ENCODE measurements at places on chromosomes 13 and 19.

- no peak for DNase-seq
Observed at GRCh38 chr13:66234159-66234558, 996.0 kb downstream of the PCDH9 start.

DNA sequence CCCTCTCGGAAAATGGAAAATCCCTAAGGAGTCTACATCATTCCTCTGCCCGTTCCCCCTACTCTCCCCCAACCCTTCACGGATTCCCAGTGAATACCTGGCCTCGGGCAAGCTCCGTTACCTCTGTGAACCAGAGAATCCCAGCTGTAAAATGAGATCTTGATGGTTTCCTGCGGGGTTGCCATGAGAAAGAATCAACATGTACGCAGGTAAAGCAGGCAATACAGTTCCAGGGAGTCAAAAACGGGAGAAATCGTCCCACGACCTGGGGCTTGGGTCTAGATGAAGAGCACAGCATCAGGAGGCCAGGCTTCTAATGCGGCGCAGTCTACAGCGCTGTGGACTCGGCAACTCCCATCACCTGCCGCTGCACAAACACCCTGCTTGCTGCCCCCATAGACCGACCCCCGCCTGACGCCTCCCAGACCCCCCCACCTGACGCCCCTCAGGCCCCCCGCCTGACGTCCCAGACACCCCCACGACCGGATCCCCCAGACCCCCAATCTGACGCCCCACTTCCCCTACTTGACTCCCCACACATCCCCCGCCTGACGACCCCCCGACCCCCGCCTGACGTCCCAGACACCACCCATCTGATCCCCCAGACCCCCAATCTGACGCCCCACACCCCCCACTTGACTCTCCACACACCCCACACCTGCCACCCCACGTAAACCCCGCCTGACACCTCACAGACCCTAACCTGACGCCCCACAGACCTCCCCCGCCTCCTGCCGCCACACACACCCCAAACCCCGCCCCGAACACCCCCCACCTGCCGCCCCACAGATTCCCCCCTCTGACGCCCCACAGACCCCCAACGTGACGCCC is 680 bp downstream of the LIG4 start:
- no peak for DNase-seq

- no peak for DNase-seq
Observed at GRCh38 chr13:36207672-36208071, 6.7 kb downstream of the SOHLH2 start.

DNA sequence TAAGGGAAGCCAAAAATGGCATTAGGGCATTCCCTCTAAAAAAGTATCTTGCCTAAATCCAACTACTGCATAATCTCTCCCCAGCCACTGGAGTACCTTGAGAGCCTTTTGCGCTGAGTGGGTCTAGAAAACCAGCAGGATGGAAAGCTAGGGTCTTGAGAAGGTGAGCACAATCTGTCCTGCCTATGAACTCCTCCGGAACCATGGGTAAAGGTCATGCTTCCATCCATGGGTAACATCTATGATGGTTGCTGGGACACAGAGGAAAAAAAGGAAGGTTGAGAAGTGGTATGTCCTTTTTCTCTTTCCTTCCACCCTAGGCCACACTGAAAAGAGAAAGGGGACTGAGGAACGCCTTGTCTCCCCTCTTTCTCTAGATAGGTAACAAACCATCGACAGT is 52.4 kb downstream of the ZNF676 start:
- DNase-seq = no peak

DNA sequence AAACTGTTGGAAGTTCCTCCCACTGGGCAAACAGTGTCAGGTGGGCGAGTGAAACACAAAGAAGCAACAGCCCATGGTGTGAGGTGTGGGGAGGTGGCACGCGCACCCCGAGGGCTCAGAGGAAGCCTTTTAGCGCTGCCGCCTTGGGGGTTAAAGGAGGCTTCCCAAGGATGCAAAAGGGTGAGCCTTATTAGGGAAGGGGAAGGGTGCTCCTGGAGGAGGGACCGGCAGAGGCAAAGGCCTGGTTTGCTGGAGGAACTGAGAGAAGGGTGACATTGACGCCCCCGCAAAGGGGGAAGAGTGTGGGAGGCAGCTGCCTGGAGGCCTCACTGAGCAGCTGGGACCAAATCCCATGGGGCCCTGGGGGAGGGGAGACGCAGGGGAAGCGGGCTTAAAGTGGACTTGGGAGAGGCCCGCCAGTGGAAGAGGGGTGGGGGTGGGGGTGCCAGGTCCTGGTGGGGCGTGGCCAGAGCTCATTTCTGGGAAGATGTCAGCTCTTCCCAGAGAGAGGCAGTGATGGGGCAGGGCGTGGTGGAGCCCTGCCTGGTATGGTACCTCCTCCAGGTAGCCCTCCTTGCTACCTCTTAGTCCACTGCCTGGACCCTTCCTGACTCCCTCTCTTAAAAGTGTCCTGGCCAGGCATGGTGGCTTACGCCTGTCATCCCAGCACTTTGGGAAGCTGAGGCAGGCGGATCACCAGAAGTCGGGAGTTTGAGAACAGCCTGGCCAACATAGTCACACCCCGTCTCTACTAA is 12.0 kb upstream of the FCHO1 start:
- DNase-seq = no peak

DNA sequence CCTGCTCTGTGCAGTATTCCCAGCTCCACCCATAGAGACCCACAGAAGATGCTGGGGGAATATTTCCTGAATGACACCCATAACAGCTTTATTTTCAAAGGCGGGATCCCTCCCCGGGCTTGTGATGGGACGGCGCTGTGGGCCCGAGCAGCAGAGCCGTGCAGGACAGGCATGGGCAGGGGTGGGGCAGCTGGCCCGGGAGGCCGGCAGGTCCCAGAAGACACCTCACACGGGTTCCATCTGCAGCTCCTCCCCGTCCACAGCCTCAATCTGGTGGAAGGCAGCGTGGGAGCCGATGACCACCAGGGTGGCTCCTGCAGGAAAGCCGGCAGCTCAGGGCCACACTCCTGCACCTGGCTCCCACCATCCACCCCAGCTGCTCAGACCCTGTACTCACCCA is 2.5 kb downstream of the RABAC1 start:
- no peak for DNase-seq

- DNase-seq = no peak
Observed at GRCh38 chr19:16168465-16169081, 4.8 kb downstream of the CIB3 start.

- no peak for DNase-seq
Observed at GRCh38 chr13:112525356-112525945, 62.5 kb downstream of the TUBGCP3 start.

DNA sequence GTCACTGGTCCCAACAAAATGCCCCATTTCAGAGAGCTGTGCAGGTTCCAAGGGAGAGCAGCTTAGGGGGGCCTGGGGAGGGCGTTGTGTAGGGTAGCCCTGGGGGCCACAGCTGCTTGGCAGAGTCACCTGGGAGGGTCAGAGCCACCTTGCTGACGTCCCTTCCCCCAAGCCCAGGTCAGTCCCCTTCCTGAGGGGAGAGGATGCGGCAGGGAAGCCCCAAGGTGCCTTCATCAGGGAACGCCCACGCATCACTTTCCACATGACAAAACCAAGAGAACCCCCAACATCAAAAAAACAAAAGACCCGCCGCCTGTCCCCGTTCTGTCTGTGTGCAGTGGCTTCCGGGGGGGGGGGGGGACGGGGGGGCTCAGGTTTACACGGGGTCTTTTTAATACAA is 5.3 kb upstream of the UQCR11 start:
- no peak for DNase-seq

DNA sequence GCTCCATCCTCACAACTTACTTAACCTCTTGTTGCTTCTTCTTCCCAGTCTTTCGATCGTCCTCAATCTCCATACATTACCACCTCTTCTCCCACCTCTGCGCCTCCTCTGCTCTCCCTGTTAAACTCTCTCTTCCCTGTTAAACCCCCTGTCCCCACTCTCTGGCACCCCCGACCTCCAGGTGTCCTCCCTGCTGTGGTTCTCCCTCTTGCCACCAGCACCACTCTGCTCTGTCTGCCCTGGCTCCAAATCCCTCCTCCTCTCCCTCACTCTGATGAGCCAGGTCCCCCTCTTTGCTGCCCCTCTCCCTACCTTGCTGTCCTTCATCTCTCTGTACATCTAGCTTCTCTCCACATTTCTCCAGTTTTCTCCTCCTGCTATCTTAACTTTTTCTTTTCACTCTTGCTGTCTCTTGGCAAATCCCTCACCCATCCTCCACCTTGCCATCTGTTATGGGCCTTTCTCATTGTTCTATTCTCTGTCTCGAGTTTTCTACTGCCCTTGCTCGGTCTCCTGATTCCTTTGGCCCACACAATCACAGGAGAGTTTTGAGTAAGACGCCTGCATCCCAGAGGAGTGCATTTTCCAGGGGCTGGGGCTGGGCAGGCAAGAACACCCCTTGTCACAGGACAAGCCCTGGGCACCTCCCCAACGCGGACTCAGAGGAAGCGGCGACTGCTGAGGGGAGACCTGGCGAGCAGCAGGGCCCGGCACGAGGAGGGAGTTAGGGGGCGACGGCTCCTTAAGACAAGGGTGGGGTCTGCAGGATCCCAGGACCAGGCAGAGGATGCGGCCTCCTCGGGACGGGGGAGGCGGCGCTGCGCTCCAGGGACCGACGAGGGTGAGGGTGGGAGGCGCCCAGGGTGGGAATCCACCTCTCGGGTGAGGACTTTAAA is 21.4 kb upstream of the ERVV-1 start:
- no peak for DNase-seq
